ENCODE measurements at places on chromosomes 3 and 15.

DNA sequence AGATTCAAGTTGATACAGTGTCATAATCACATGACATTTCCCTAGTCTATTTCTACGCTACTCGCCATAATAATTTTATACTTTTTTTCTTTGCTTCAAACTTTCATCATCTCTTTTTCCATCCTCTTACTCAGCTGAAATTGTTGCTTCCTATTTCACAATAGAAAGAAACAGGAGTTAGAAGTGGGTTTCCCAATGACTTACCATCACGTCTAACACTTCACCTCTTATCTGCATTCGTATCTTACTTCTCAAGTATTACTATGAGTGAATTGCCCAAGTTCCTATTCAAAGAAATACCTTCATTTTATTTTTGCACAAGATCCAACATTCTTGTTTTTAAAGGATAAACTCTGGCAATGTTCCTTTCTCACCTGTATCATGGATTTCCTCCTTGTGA, 1539.9 kb downstream of the SI start:
- DNase-seq, result no peak

- no peak for DNase-seq
Observed at GRCh38 chr15:27623149-27623548, 476.0 kb downstream of the OCA2 start.

DNA sequence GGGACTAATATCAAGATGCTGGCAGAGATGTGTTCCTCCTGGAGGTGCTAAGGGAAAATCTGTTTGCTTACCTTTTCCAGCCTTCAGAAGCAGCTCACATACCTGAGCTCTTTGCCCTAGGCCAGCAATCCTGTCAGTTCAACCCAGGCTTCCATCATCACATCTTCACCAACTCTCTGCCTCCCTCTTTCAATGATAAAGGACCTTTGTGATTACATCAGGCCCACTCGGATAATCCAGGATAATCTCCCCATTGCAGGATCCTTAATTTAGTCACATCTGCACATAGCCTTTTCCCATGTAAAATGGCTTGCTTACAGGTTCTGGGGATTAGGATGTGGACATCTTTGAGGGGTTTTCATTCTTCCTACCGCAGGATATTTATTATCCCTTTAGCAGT, 58.3 kb downstream of the NSUN3 start:
- no peak for DNase-seq

DNA sequence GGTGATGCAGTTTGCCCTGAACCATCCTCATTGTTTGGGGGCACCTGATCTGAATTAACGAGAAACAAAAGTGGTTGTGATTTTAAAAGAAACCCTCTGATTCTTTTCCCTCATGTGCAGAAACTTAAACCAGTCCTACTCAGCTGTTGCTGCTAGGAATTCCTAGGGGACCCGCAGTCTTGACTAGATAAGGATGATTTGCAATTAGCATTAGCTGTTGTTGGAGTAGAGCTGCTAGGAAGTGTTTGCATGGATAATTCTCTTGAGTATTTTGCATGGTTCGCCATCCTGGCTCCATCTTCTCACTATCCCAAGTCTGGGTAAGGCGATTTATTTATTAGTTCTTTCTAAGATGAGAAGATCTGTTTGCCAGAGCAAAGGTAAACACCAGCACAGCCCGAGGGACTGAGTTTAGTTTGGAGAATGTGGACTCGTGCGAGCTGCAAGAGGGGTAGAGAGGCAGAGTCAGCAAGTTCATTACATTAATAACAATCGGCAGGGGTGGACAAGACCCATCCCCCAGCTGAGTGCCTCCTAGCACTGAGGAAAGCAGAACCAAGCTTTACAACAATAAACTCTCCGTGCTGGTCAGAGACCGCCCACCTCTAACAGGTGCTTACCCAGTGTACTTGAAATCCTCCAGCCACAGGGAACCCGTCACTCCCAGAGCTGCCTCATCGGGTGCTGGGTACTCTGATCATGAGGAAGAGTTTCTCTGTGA, 4.1 kb downstream of the FGD5 start:
- DNase-seq, result no peak

DNA sequence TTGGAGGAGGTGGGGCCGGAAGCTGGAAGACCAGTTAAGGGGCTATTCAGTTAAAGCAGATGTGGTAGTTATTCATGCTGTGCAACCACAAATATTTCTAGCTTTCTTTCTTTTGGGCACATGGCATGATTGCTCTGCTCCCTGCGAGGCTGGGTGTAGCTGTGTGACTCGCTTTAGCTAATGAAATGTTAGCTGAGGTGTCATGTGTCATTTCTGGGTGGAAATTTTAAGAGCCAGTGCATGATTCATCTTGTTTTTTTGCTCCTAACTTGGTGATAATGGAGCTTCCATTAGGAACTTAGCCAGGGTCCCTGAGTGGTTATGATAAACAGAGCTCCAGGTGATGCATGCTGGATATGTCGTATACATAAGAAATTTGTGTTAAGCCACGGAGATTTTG, 300.6 kb downstream of the SATB1 start:
- no peak for DNase-seq

Measured in heart right ventricle (tissue), 16 donors.